ENCODE measurements at places on chromosomes 11 and 22.

DNA sequence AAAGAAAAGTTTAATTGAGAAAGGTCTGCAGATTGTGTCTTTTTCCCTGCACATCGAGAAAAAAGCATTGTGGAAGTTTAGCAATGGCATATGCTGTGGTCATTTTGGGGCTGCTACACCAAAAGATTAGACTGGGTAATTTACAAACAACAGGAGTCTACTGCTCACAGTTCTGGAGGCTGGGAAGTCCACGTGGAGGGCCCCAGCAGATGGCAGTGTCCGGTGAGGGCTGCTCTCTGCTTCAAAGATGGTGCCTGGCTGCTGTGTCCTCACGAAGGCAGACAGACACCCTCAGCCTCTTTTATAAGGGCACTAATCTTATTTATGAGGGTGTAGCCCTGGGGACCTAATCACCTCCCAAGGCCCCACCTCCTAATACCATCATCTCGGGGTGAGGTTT is 21.1 kb downstream of the PHF21B start:
- DNase-seq = no peak

- DNase-seq = no peak
Observed at GRCh38 chr22:42711281-42711731, 9.4 kb downstream of the A4GALT start.

GRCh38 chr11:109507836-109508561 is 86.0 kb downstream of the C11orf87 start:
- DNase-seq = no peak

- DNase-seq = no peak
Observed at GRCh38 chr22:42716221-42716620, 4.4 kb downstream of the A4GALT start.

- DNase-seq = no peak
Observed at GRCh38 chr11:16356057-16356760, at the start of gene SOX6. SOX6 (minus strand) TSS chr11:16356546; CDS start chr11:16341248, 15,298 bp downstream.

DNA sequence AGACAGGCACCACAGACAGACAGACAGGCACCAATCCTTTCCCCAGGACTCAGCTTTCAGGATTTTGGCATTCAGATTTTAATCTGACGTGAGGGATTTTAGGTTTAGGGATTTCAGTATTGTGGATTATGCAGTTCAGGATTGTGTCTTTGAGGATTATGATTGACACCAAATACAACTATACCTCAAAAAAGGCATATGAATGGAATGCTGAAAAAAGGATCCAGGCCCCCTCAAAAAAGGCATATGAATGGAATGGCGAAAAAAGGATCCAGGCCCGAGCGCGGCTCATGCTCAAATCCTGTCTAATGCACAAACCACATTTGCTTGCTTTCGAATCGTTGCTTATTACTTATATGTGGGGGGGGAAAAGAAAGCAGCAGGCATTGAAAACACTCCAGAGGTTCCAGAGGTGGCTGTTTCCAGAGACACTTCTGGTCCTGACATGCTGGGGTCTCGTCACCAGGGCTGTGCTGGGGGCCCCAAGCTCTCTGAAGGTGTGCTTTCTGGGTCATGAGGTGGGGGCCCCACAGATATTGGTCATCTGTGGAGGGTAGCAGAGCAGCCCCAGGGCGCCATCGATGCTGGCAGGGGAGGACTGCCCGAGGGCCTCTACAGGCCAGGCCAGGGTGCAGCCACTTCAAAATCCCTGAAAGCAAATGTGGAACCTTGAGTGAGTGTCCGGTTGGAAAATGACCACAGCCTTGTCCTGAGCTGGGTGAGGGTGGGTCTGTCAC is 16.8 kb upstream of the OSBPL5 start:
- DNase-seq = no peak

- no peak for DNase-seq
Observed at GRCh38 chr11:37712251-37712650, 1114.2 kb upstream of the RAG2 start.

- no peak for DNase-seq
Observed at GRCh38 chr11:3954448-3955298, 99.2 kb downstream of the STIM1 start.

DNA sequence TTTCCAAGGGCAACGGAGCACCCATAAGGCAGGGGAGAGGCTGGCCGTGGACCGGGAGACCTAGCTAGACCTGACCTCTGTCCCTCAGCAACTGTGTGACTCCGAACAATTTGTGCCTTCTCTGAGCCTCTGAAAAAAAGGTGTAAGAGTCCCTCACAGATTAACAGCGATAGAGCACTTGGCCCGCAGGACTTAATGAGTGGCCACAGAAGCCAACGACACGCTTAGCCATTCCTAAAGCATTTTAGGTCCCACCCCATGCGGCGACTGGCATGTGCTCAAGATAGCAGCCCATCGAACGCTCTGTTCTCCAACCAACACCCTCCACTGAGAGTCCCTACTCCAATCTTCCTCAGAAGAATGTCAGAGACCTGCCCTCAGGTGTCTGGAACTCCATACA is 1.5 kb downstream of the SULT4A1 start:
- DNase-seq = no peak

- no peak for DNase-seq
Observed at GRCh38 chr11:88501541-88501940, 164.0 kb upstream of the CTSC start.

DNA sequence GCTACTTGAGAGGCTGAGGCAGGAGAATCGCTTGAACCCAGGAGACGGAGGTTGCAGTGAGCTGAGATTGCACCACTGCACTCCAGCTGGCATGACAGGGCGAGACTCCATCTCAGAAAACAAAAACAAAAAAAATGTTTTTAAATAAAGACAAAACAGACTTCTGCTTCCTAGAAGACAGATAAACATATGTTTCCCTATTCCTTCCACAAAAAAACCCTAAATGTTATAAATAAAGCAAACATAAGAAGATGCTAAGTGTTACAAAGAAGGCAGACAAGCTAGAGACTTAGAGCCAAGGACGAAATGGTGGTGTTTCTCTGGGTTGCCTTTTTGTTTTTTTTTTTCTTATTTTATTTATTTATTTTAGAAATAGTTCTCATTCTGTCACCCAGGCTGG is 5.6 kb upstream of the CLDN5 start:
- DNase-seq = no peak

DNA sequence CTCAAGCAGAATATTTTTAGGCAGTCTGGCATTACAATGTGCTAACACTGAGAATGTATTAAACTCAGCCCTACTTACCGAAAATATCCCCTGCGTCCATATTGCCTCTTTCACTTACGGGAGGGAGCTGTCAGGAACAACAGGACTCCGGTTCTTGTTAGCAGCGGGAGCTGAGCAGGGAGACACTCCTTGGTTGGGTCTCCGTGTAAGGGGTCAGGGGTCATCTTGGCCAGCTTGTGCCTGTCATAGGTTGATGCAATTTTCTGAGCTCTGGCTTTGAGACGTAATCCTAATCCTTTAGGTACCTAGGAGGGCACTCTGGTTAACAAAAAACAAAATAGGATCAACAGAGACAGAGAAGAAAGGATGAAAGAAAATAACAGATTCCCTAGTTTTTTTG is 1477.2 kb downstream of the BRD1 start:
- DNase-seq = no peak

GRCh38 chr22:38352436-38352835 is 35.2 kb upstream of the CSNK1E start:
- no peak for DNase-seq

- no peak for DNase-seq
Observed at GRCh38 chr22:24819911-24820461, 14.0 kb downstream of the SGSM1 start.

GRCh38 chr22:45112136-45112879 is 51.4 kb upstream of the NUP50 start:
- no peak for DNase-seq

DNA sequence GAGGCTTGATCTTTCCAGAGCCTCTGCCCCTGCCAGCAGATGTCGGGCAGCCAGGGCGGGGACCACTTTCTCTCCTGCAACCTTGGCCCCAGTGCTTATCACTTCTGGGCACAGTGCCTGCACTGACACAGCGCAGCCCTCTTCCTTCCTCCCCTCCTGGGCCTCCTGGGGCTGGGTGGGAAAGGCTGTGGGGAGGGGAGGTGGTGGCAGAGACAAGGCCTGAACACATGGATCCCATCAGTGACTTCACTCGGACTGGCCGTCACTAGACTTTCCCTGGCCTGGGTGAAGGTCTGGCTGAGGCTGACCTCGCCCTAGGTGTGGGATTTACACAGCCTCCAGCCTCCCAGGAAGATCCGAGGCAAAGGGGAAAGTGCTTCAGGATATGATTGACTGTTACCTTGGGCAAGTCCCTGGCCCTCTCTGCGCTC is 68.1 kb downstream of the LRRC32 start:
- no peak for DNase-seq

GRCh38 chr11:2376751-2377451 is at the start of gene CD81:
CD81 (plus strand) TSS chr11:2377310; CDS start chr11:2377550, 240 bp downstream.
- no peak for DNase-seq

GRCh38 chr11:65776196-65776595 is 4.6 kb downstream of the AP5B1 start:
- DNase-seq = no peak

GRCh38 chr22:49701380-49702067 is 126.1 kb downstream of the BRD1 start:
- DNase-seq = no peak

DNA sequence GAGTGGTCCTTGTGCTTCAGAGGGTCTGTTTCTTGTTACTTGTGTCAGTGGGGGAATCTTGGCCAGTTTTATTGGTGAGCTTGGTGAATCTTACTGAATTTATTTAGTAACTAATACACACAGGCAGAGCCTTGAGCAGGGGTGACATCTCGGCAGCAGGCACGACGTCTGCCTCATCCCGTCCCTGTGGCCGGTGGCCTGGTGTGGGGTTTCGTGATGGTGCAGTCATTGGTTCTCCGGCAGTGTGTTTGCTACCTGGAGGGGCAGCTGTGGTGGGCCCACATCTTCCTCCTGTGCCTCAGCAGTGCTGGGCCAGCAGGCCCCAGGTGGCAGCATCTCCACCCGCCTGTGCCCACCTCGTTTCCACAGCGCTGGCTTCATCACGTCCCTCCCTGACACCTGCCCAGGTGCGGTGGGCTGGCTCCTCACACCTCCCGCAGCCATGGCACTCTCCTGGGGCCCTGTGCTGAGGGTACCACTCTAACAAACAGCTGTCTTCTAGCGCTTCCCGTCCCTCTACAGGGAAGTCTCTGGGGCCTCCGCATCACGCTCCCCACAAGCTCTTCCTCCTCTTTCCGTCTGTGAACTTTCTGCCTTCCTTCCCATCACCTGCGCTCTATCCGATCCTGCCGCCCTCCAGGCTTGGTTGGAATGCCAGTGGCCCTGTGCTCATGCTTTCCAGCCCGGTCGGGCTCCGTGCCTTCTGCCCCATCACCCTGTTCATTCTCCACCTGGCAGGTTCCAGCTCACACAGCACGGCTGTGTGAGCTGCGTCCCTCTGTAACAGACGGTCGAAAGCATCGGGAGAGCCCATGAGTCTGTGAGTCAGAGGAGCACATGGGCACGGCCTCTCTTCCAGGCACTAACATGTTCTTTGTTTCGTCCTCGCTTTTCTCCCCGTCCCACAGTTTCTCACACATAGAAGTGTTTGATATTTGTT is 203.4 kb downstream of the TBC1D22A start:
- DNase-seq = no peak

GRCh38 chr22:26182723-26183122 is 13.5 kb downstream of the SEZ6L start:
- DNase-seq = no peak

DNA sequence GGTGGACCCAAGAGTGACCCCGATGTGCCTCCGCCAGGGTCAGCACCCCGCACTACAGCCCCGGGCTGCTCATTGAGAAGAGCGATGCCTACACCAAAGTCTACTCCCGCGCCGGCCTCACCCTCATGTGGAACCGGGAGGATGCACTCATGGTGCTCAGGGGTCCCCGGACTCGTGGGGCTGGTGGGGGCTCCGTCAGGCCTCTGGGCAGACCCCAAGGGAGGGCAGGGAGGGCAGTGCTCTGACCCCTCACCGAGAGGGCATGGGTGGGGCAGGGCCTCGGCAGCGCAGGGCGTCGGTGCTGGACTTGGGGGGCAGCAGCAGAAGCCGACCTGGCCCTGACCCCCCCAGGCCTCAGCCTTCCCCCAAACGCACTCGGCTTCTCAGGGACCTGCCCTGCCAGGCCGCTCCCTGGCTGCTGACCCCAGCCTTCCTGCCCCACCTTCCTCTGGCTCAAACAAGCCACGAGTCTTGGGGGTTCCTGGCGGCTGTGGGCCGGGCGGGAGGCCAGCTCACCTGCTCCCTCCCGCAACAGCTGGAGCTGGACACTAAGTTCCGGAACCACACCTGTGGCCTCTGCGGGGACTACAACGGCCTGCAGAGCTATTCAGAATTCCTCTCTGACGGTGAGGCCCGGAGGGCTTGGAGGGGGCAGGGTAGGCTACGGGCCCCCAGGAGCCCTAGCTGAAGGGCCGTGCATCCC is 2.9 kb downstream of the MUC2 start:
- DNase-seq = no peak

GRCh38 chr11:79428406-79428805 is 12.4 kb downstream of the TENM4 start:
- DNase-seq = no peak

GRCh38 chr11:10943968-10944367 is 86.1 kb upstream of the ZBED5 start:
- DNase-seq = no peak

GRCh38 chr11:2734181-2735052 is 34.6 kb upstream of the KCNQ1OT1 start:
- DNase-seq = no peak

- DNase-seq = peak; percentile 39
Observed at GRCh38 chr11:10304495-10305261, at the start of gene ADM. ADM (plus strand) TSS chr11:10305073; CDS start chr11:10305701, 628 bp downstream.

GRCh38 chr22:29194184-29194583 is 11.5 kb upstream of the EMID1 start:
- DNase-seq = no peak

- DNase-seq = no peak
Observed at GRCh38 chr11:7494086-7494745, 8.9 kb downstream of the OLFML1 start.

GRCh38 chr11:105609341-105609781 is 512 bp upstream of the GRIA4 start:
- DNase-seq = no peak

DNA sequence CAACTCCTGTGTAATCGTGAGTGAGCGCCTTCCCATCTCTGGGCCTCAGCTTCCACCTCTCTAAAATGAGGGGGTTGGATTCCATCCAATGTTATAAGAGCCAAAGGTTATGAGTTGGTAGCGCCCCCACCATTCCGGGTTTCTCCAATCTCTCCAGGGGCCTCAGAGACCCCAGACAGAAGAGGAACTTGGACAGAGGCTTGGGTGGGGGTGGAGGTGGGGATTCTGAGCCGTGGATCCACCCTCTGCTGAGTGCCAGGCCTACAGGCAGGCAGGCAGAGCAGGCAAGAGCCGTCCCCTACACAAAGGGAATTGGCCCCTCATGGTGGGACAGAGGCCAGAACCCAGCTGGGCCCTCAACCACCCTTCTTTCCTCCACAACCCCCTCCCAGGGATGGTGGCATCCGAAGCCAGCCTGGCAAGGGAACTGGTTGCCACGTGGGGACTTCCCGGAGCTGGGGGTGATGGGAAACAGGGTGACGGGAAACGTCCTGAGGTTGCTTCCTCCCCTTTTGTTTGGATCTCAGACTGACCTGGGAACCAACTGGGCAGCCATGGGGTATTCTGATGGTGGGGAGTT is 31.8 kb downstream of the TXN2 start:
- DNase-seq = no peak

- no peak for DNase-seq
Observed at GRCh38 chr11:130475426-130476053, 27.1 kb downstream of the ADAMTS15 start.

GRCh38 chr11:102807921-102808320 is 10.0 kb upstream of the MMP1 start:
- DNase-seq = no peak

All from esophagus squamous epithelium (tissue), 5 donors.